ENCODE measurements at places on chromosomes 16 and 17.

GRCh38 chr16:68395815-68396214 lies 52.5 kb downstream of the SMPD3 start:
- no peak overlapping the region for H3K27ac ChIP-seq
- H3K4me3 ChIP-seq: no peak overlapping the region
- peaks cover 5% of the 10 kb centered on the region for H3K27me3 ChIP-seq
- H3K4me1 ChIP-seq: peaks cover 10% of the 10 kb centered on the region
- no peaks in the 10 kb centered on the region for H3K36me3 ChIP-seq

DNA sequence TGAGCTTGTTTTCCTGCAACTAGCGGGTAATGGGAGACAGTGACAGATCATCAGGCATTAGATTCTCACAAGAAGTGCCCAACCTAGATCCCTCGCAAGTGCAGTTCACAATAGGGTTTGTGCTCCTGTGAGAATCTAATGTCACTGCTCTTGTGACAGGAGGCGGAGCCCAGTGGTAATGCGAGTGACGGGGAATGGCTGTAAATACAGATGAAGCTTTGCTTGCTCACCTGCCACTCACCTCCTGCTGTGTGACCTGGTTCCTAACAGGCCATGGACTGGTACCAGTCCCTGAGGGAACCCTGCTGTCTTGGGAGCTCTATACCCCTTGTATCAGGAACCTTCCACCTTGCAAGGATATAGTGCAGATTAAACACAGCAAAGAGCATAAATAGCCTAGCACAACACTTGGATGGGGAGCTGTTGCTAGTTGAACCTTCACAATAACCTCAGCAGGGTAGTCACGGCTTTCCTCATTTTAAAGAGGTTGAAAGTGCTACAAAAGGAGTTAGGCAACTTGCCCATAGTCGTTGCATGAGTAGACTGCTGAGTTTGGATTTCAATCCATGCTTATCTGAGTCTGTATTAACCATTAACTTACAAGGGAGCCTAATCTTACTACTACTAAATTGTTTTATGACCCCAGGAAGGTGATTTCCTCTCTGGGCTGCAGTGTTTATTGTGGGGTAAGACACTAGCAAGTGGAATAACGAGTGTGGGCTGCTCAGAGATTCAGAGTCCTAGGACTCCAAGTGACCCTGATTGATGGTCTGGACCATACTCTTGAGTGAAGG lies 156.6 kb upstream of the ZFHX3 start:
- no peak overlapping the region for H3K27ac ChIP-seq
- no peaks in the 10 kb centered on the region for H3K36me3 ChIP-seq
- no peaks in the 10 kb centered on the region for H3K27me3 ChIP-seq
- no peak overlapping the region for H3K4me3 ChIP-seq
- DNase-seq: no peak

- no peak overlapping the region for H3K4me3 ChIP-seq
- no peak for DNase-seq
- H3K36me3 ChIP-seq: no peaks in the 10 kb centered on the region
- H3K27ac ChIP-seq: no peak overlapping the region
These were observed 276.0 kb downstream of the GRIN2A start for GRCh38 chr16:9906218-9906617.

- peaks cover 5% of the 10 kb centered on the region for H3K36me3 ChIP-seq
- DNase-seq: no peak
- H3K4me3 ChIP-seq: no peak overlapping the region
- H3K27me3 ChIP-seq: no peaks in the 10 kb centered on the region
- H3K4me1 ChIP-seq: peaks cover 9% of the 10 kb centered on the region
These were observed 34.4 kb upstream of the MNT start for GRCh38 chr17:2435181-2435741.

DNA sequence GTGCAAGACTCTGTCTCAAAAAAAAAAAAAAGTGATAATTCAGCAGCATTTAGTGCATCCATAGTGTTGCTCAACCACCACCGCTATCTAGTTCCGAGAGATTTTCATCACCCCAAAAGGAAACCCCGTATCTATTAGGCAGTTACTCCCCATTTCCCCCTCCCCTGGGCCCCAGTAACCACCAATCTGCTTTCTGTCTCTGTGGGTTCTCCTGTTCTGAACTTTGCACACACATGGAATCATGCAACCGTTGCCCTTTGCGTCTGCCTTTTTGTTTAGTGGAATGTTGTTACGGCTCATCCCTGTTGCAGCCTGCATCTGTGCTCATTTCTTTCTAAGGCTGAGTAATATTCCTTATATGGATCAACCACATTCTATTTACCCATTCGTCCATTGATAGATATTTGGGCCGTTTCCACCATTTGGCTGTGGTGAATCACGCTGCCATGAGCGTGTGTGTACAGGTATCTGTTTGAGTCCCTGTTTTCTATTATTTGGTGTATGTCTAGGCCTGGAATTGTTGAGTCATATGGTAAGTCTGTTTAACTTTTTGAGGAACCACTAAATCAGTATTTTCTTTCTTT lies 8.7 kb upstream of the SYNGR2 start:
- H3K27me3 ChIP-seq: no peaks in the 10 kb centered on the region
- DNase-seq: no peak
- no peaks in the 10 kb centered on the region for H3K36me3 ChIP-seq
- peaks cover 17% of the 10 kb centered on the region for H3K4me1 ChIP-seq
- H3K4me3 ChIP-seq: peak overlapping the region; percentile 12

DNA sequence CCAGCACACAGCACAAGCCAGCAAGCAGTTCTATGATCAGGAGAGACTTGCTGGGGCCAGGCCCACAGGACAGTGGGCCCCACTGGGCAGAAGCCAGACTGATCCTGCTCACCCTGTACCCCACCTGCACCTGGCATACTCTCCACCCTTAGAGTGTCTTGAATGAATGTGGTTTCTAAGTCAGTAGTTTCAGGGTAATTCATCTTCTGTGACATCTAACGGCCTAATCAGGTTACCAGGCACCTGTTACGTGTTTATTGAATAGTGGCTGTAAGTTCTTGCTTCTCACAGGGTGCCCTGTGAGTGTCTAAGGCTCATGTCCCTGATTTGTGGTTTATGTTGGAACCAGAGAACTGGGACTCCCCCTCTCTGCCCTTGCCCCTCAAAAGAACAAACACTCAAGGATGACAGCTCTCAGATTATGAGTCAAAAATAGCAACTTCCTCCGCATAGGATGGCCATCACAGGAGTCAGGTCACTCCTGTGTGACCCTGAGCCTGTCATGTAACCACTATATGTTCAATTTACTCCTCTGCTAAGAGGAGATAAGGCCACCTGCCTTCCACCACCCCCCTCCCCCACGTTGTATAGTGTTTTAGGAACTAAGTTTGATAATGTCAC lies 7.0 kb upstream of the OR2C1 start:
- no peaks in the 10 kb centered on the region for H3K4me1 ChIP-seq
- H3K27me3 ChIP-seq: no peaks in the 10 kb centered on the region
- DNase-seq: no peak
- H3K36me3 ChIP-seq: no peaks in the 10 kb centered on the region

- H3K27me3 ChIP-seq: no peaks in the 10 kb centered on the region
- no peak overlapping the region for H3K27ac ChIP-seq
- H3K36me3 ChIP-seq: no peaks in the 10 kb centered on the region
- H3K4me1 ChIP-seq: peaks cover 19% of the 10 kb centered on the region
These were observed 17.1 kb downstream of the STX4 start for GRCh38 chr16:31050280-31051030.

DNA sequence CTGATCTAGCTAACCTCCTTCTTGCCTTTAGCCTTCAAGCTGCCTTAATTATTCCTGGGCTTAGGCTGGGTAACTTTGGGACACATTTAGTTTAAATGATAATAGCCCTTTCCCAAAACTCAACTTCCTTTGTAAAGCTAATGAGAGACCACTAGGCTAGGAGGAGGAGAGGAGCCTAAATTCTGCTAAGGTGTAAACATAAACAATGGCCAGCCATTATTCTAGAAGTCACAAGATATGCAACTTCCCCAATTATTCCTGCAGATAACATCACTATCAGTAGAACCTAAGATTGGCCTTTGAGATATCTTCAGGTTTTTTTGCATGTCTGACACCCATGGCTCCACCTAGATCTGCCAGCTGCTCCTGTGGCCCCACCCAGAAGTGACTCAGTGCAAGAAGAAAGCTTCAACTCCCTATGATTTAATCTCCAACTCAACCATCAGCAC lies 131.2 kb upstream of the FAM20A start:
- no peak overlapping the region for H3K4me3 ChIP-seq
- no peaks in the 10 kb centered on the region for H3K4me1 ChIP-seq
- no peaks in the 10 kb centered on the region for H3K36me3 ChIP-seq
- H3K27ac ChIP-seq: no peak overlapping the region

- no peak overlapping the region for H3K4me3 ChIP-seq
- no peaks in the 10 kb centered on the region for H3K36me3 ChIP-seq
- H3K4me1 ChIP-seq: peaks cover 42% of the 10 kb centered on the region
These were observed 15.4 kb downstream of the SPIRE2 start for GRCh38 chr16:89843409-89844350.

DNA sequence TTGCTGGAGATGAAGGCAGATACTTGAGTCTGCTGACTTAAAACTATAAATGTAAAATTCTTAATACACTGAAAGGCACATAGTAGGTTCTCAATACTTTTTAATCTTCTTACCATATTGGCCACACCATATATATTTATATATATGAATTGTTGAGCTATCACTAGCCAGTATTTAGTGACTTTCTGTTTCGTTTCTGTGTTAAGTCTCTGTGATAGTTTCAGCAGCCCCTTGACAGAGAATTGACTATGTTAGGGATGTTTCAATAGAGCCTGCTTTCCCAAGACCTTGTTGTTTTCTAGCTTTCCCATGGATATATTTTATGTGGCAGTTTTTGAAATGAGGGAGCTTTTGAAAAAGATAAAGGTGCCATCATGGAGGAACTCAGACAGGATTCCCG lies 206.5 kb upstream of the GOT2 start:
- no peaks in the 10 kb centered on the region for H3K27me3 ChIP-seq
- no peak for DNase-seq
- H3K4me1 ChIP-seq: no peaks in the 10 kb centered on the region
- no peak overlapping the region for H3K27ac ChIP-seq

GRCh38 chr17:35795007-35795870 lies at the start of gene MMP28:
MMP28 (minus strand) TSS chr17:35795641; CDS start chr17:35795377, 264 bp downstream.
- peak within 1 kb of the TSS; percentile 80 for H3K4me3 ChIP-seq
- H3K36me3 ChIP-seq: no peaks in the 10 kb centered on the region
- no peak within 1 kb of the TSS for H3K27ac ChIP-seq
- DNase-seq: peak; percentile 64
- H3K4me1 ChIP-seq: peaks cover 18% of the 10 kb centered on the region

GRCh38 chr17:58779446-58779845 lies 23.8 kb downstream of the PPM1E start:
- DNase-seq: no peak
- H3K27ac ChIP-seq: no peak overlapping the region
- peaks cover 11% of the 10 kb centered on the region for H3K27me3 ChIP-seq
- H3K36me3 ChIP-seq: no peaks in the 10 kb centered on the region
- H3K4me1 ChIP-seq: no peaks in the 10 kb centered on the region

DNA sequence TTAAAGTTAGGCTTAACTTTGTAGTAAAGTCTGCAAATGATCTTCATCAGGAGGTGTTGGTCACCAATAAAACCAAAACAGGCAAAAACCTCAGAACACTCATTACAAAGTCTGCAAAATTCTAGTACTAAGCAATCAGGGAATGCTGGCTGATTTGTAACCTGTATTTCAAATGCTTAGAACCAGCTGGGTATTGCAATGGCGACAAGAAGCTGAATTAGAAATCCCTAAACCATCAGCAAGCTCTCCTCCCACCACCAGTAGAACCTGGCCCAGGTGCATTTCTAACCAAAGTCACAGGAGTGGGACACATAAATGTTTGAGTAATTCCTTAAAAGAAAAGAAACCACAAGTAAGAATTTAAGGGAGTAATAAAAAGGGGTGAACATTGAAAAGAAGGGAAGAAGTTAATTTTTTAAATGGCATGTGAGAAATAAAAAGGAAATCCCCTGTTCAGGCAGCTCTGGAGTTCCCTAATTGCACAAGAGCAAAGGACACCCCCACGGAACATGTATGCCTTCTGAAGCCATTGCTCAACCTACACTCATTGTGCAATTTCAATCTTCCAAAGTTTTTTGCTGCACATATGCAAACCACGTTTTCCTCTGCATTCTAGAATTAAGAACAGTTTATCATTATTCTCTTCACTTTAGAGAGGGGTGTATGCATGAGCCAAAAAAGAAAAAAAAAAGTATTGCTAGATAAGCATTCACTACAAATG lies 102.9 kb downstream of the HIC1 start:
- H3K4me1 ChIP-seq: peaks cover 23% of the 10 kb centered on the region
- peaks cover 3% of the 10 kb centered on the region for H3K36me3 ChIP-seq
- no peak overlapping the region for H3K4me3 ChIP-seq
- DNase-seq: no peak

DNA sequence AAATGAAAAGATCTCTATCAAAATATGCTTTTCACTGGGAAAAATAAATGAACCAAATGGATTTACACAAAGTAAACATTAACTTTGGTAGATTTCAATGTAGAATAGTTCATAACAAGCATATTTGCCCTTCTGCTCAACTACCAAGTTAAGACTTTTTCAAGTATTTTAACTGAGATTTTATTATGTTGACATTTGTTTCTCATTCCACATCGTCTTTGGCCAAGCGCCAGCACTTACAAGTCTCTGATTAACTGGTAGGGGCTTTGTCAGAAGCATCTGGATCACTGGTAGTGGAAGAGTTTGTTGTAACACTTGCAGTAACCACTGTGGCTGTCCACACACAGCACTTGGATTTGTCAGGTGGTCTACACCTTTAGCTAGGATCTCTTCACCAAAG lies 22.9 kb downstream of the SLFN12L start:
- H3K27ac ChIP-seq: peak overlapping the region; percentile 45
- DNase-seq: no peak
- peaks cover 84% of the 10 kb centered on the region for H3K4me1 ChIP-seq
- no peaks in the 10 kb centered on the region for H3K27me3 ChIP-seq
- H3K36me3 ChIP-seq: peaks cover 28% of the 10 kb centered on the region

DNA sequence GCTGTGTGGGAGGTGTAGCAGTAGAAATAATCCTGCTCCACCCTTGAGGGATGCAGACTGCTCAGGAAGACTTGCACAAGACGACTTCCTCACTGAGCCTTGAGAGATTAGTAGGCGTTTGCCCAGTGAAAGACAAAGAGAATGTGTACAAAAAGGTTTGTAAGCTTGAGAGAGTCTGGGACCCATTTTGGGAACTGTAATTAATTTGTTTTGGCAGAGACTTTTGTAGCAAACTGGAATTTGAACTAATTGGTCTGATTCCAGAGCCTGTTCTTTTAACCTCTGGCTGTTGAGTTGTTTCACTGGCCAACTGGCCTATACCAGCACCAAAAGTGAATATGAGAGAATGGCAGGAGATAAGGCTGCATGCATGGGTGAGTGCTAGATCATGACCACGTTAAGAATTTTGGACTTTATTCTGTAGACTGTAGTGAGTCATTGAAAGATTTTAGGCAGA lies 75.5 kb downstream of the AATF start:
- peaks cover 14% of the 10 kb centered on the region for H3K36me3 ChIP-seq
- peak overlapping the region; percentile 80 for H3K4me3 ChIP-seq
- no peaks in the 10 kb centered on the region for H3K27me3 ChIP-seq
- no peak for DNase-seq
- no peak overlapping the region for H3K27ac ChIP-seq

DNA sequence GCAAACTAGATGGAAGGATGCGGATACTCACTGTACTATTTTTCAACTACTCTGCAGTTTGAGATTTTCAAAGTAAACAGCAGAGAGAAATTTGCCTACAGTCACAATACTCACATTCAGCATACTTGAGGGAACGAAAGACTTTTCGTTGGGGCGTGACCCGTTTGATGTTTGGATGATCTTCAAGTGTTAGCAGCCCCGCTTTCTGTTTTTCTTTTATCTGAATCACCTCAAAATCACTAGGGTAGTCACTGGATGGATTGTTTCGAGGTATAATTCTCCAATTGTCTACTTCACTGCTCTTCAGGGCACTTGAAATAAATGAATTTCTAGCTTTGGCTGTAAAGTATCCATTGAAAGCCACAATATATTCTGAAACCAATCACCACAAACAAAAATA lies 17.8 kb downstream of the MBTPS1 start:
- H3K4me3 ChIP-seq: no peak overlapping the region
- H3K27me3 ChIP-seq: no peaks in the 10 kb centered on the region
- peaks cover 19% of the 10 kb centered on the region for H3K36me3 ChIP-seq
- peaks cover 50% of the 10 kb centered on the region for H3K4me1 ChIP-seq
- H3K27ac ChIP-seq: no peak overlapping the region
- DNase-seq: no peak
